Putamen (tissue), 1 donor: ENCODE measurements at places on chromosomes 11 and 22.
A peak's percentile ranks its signal among the peaks of the same experiment; 100 is the strongest.

DNA sequence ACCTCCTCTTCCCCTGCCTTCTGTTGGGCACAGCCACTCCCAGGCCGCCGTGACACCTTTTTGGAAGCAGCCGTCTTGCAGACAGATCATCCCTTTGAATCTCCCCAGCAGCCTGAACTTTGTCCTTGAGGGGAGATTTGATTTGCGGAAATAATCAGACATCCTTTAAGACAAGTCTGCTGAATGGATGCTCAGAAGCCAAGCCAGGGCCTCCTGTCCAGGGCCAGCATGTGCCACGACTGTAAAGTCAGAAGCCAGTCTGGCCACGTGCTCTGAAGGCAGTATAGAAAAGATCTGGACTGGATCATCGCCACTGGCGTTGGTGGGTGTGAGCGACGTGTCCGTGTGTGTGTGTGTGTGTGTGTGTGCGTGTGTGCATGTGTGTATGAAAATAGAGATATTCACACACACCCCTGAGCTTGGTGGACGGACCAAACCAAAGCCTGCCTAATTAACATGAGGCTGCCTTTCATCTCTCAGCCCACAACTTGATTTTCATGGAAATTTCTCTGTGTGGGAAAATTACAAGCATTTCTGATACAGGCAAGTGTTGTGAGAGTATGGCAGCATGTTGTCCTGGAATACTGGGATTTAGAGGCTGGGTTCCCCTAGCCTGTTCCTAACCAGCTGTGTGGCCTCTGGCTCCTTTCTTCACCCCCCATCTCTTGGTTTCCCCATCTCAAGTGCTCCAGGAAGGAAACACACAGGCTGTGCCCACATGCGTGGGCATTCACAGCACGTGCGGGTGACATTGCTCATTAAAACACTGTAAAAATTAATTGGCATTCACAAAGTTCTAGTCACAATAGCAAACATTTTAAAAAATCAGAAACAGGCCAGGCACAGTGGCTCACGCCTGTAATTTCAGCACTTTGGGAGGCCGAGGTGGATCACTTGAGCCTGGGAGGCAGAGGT, 61.8 kb upstream of the WNT7B start:
- DNase-seq = no peak

DNA sequence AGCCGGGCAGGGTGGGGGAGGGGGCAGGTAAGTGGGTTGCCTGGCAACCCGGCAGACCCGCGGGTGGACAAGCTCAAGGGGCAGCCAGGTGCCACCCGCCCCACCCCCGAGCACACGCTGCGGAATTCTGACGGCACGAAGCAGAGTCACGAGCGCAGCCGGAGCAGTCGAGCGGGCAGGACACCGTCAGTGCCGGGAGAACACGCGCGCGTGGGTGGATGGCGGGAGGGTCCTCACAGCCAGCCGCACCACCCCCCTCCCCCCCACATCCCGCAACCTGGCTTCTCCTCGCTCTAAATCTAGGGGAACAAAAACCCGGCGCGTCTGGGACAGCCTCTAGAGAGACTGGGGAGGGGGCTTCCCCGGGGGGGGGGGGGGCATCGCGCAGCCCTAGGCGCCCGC, 133.1 kb upstream of the HSD17B12 start:
- no peak for DNase-seq

GRCh38 chr22:37690407-37690806, 4.3 kb downstream of the NOL12 start:
- no peak for DNase-seq

GRCh38 chr11:100681064-100681502, 6.0 kb upstream of the ARHGAP42 start:
- no peak for DNase-seq

- no peak for DNase-seq
Observed at GRCh38 chr22:36406721-36407120, 19.0 kb upstream of the MYH9 start.

DNA sequence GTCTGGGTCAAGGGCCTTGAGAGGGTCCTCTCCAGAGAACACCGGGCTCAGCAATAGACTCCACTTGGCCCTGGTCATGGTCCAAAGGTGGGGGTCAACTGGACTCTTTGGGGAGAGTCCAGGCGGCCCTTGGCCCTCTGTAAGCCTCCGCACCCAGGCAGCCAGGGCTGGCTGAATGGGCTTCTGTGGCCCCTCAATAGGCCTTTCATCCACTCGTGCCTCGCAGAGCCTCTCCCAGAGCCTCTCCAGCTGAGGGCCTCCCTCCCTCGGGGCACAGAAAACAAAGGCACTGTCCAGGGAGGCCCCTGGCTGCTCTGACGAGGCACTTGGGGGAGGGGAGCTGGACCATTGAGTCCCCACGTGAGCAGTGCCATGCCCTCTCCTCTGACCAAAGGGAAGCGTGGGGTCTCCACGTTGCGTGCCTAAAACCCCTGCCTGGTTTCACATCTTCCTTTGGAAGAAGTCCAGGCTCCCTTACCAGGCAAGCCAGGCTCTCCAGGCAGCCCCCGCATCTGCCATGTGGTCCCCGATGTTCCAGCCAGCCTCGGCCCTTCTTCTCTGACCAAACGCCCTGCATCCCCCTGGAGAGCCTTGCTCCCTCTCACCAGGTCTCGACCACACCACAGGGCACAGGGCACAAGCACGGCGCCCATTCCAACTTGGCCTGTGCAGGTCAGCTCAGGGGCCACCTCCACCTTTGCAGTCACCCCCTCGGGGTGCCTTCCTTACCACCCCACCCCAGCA, 15.5 kb downstream of the KIAA0930 start:
- DNase-seq = peak; percentile 98

GRCh38 chr11:125117429-125117828, 6.0 kb upstream of the TMEM218 start:
- no peak for DNase-seq

DNA sequence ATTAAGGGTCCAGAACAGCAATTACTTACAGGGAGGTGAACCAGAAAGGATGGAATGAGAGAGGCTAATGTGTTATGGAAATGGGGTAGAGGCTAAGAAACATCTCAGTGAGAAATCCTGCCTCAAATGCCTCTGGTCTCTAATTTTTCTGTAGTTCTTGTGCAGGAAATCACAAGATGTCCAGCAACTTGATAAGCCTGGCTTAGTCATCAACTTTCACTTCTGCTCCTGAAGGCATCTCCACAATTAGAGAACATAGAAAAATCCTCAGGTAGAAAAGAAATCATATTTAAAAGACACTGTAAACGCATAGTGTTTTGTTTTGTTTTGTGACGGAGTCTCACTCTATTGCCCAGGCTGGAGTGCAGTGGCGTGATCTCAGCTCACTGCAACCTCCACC, 18.7 kb downstream of the MRGPRX4 start:
- peak; percentile 2 for DNase-seq

DNA sequence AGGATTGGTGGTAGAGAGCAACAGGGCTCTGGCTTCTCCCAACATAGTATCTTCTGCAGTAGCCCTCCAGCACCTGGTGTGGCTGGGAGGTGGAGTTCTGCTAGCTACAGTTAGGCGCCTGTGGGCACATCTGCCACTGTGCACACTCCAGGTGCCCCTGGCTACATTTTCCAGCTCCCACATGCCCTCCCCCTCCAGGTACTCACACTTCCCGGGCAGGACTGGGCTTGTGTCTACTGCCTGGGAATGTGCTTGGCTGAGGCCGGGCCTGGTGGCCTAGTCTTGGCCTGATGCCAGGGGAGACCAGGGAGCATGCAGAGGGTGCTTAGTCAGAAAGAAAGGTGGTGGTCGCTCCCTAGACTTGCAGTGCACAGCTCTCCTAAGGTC, 15.8 kb downstream of the PHLDB1 start:
- no peak for DNase-seq

DNA sequence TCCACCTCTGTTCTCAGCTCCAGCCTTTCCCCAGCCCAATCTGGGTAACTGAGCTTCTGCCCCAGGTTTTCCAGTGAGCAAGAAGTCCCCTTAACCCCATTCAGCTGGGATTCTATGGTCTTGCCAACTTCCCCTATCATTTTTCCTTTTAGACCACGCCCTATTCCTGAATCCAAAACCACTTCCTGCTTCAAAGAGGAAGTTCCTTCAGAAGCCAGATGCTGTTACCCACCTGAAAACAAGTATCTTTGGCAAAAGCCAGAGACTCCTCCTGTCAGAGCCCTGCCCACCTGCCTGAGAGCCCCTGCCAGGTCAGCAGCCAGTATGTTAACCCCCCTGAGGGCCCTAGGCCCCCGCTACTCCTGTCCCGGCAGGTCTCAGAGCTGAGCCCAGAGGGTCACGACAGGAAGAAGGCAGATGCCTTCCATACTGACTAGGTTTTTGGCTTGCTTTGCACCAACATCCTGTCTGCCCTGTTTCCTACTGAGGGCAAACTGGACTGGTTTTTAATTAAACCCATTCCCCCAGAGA, 20.3 kb upstream of the MICAL2 start:
- no peak for DNase-seq
